ENCODE measurements at places on chromosomes 6 and 20.

- DNase-seq, result peak; percentile 79
Observed at GRCh38 chr6:52551483-52552277, 25.2 kb downstream of the TRAM2 start.

DNA sequence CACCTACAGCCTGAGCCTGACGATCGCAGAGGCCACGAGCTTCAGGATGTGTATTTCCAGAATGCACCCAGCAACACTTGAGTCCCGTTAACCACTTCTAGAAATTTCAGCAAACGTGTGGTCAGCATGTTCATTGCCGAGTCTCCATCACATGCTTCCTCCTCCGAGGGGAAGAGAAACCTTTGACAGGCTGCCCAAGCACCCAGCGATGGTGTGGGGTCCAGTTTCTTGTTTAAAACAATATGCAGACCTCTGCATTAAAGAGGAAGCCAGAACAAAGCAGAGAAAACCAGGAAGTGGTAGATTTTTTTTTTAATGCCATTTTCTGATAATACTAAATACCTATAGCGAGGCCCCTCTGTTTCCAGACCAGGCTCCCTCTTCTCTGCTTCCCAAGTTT, 71.9 kb downstream of the GNAS-AS1 start:
- no peak for DNase-seq

- DNase-seq, result no peak
Observed at GRCh38 chr6:145588981-145589380, 146.3 kb downstream of the EPM2A start.

GRCh38 chr20:9160757-9161156, 91.9 kb downstream of the PLCB4 start:
- no peak for DNase-seq

DNA sequence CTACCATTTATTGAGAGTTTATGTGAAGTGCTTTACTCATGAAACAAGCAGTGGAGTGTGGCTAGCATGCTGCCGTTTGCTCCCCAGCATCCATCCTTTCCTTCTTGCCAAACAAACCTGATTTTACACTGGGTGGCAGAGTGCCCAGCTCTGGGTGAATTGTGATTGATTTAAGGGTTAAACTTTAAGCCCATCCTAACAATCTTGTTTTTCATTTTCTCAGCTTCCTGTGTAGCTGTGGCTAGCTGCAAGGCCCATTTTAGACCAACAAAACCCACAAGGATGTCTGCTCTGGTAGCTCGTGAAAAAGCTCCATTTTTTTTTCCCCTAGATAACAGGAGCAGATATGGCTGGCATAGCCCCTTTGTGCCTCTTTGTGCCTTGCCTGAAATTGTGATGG, 77.7 kb upstream of the KCNG1 start:
- no peak for DNase-seq

DNA sequence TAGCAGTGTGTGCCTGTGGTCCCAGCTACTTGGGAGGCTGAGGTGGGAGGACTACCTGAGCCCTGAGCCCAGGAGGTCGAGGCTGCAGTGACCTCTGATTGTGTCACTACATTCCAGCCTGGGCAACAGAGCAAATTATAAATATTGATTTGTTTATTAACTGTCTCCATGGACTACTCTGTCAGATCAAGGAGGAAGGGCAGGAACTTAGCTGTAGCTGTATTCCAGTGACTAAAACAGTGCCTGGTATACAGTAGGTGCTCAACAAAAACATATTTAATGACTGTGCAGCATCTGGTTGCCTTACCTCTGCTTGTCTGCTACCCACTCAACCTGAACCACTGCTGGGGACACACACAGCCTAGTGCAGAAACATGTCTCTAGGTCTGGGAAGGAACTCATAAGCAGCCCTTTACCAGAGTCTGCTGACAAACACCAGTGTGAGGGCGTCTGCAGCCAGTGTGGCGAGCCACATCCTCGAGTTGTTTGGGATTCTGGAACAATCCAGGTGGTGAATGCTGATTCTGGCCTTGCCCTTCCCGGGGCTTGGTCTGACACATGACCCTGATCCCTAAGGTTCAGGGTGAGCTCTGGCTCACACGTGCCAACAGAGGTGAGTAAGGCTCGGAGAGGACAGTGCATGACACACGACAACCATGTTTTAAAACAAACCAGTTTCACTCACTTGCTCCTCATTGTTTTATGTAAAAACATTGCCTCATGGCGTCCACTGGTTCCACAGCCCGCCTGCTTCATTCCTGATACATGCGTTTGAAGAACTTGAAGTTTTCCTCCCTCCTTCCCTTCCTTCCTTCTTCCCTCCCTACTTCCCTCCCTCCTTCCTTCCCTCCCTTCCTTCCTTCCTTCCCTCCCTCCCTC, 117.9 kb upstream of the ZNF217 start:
- no peak for DNase-seq

DNA sequence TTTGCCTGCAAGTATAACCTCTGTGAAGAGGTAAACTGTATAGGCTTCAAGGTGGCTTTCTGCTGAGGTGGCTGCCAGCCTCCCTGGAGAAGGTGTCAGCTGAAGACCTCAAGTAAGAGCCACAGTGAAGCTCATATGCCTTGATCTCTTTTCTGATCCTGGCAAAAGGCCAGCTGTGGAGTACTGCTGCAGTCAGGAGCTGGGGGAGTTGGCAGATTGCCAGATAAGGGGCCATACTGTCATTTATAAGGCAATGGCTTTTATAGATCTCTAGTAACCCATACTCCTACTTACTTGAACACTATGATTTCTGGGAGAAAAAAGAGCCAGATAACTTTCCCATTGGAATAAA, 8.8 kb upstream of the CEP85L start:
- DNase-seq, result no peak

DNA sequence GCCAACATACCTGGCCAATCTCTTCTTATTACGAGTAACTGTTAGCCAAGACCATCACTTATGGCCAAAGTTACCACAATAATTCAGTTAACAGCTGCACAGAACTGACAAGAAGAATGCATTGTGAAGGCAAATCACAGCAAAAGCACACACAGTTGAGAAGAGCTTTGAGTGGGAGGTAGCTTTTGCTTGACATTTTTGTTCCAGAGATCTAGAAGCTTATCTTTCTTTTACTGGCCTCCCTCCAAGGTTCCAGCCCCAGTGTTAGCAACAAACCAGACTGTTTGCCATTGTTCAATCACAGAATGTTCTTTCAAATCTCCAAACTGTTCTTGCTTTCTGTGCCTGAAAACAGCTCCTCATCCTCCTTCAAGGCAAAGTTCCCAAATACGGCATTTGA, 35.9 kb upstream of the IRAK1BP1 start:
- no peak for DNase-seq

DNA sequence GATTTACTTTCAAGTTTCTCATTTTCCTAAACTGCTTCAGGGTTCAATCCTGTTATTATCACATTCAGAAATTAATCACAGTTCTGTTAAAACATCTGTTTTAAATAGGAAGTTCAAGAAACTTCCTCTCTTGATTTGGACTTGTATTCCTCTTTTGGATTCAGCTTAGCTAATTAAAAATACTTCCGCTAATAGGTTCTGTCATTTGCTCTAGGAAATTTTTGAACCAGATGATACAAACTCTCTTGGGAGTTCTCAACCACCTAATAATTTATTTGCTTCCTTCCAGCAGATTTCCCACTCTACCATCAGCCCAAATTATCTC, 15.9 kb upstream of the TMEM30A start:
- no peak for DNase-seq

- no peak for DNase-seq
Observed at GRCh38 chr6:110662490-110663211, 152.6 kb downstream of the CDK19 start.

DNA sequence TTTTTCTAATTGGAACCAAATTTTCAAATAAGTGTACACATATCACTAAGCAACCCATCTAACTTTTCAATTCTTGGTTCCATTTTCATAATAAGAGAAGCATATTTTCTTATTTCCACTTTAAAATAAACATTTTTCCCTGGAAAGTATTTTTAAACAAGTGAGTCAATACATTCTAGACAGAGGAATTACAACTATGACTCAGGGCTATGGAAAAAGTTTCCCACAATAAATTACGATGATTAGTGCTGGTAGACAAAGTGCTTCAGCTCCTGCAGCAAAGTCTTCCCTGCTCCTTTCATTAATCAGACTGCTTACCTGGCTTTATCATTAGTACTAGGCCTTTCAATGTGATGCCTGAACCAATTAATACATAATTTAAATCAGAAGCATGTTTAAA, 322.5 kb downstream of the HACE1 start:
- no peak for DNase-seq

DNA sequence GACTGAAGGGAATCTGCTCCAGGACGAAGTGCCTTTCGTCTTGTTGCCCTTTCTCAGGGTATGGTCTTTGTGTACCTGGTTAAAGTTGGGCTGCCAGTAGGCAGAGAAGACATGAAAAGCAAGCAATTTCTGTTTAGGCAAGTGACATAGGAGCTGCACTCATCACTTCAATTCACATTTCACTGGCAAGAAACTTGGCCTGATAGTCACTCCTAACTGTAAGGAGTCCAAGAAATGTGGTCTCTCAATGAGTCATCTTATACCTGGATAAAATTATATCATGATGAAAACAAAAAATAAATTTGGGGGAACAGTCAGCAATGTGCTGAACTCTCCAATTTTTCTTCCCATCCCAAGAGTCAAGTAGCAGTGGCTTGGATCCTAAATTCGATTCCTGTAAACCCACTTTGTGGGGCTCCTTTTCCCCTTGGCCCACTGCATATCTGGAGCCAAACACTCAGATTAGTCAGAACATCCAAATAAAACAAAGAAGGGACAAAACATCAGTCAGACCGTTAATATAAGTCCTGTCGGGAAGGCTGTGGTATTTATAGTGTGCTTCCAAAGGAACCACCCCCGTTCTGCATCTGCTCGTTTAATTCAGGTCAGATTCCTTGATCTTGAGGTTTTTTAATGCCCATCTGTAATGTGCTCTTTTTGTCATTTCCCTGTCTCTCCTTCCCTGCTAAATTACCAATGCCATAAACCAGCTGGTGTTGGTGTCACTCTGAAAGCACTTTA, 5.0 kb upstream of the GABRR1 start:
- DNase-seq, result no peak

DNA sequence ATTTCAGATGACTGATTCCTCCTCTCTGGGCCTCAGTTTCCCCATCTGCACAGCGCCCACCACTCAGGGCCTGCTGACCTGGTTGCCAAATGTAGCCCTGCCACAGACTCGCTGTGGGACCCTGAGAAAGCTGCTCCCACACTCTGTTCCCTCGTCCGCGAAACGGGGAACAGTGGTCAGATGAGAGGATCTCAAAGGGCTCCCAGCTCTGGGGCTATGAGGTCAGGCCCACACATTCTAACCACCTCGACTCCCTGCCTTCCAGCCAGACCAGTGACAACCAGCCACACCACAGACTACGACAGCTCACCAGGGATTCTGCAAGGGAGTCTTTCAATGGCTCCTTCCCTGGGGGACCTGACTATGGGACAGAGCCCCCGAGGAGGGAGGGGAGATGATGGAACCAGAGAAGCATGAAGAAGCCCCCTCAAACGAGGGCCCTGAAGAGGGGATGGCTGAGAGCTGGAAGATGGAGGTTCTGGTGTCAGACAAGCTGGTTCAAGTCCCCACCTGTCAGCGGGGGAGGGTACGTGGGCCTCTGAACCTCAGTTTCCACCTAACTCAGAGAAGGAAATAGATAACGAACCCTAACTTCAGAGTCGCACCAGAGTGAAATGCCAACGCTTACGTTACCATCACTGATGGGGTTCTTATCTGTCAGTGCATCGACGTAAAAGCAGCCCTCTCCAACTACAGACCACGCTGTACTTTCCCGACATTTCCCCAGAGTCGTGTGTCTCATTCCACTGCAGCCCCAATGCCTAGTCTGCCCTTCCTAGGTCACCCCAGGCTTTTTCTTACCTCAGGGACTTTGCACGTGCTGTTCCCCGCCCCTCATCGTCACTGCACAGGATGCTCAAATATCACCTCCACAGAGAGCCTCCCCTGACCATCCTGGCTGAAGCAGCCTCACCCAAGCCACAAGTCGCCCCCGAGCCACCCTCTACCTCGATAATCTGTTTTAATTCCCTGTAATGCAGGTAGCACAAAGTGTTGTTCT, 60.5 kb downstream of the PREX1 start:
- DNase-seq, result no peak

DNA sequence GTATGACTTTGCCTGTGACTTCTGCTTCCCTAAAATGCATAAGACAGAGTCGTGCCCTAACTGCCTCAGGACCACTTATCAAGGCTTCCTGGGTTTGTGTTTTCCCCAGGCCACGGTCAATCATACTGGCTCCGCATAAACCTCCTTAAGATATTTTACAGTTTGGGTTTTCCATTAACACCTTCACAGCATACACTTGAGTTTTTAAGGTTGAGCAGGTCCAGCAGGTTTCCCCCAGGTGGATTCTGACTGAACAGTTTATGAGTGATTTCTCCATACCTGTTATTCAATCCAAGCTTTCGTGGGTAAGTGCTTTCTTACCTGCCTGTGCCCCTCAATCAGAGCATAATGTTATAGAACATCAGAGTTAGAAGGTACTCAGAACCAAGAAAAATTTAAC, 39.3 kb downstream of the NINL start:
- no peak for DNase-seq

GRCh38 chr6:2477666-2478065, 232.3 kb upstream of the GMDS start:
- no peak for DNase-seq

- no peak for DNase-seq
Observed at GRCh38 chr6:148544421-148544820, 201.8 kb downstream of the SASH1 start.

GRCh38 chr6:20334962-20335361, 66.7 kb upstream of the E2F3 start:
- no peak for DNase-seq

DNA sequence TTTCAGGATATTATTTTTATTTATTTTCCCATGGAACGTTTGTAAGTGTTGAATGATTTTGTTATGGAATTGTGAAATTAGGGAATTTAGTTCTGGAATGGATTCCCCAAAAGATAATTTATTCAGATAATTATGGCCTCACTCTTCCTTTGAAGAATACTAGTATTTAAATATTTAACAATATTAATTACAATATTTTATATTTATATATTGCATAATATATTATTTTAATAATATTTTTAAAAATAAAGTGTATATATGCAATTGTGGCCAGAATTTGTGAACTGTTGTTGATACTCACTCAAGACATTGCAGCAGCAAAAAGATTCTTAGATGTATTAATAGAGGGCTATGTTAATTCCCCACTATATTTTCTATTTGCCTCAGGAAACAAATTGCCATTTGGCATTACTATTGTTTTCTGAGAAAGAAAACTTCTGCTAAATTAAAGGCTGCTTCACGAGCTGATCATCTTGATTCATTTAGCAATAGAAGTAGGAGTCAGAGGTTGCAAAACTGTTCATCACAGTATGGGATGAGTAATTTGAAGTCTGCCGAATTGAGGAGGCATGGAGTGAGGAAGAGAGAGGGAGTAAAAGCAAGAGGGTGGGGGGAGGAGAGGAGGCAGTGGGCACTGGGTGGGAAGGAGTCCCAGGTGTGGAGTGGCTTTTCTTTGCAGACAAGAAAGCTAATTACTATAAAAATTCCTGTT, 729.2 kb downstream of the DHX35 start:
- DNase-seq, result no peak

GRCh38 chr20:54176610-54177009, 2.8 kb upstream of the CYP24A1 start:
- DNase-seq, result no peak

Measured in right cardiac atrium (tissue), 5 donors.